ENCODE measurements at places on chromosomes 2 and 18.

- DNase-seq = no peak
These were observed 92.5 kb downstream of the PRPF40A start for GRCh38 chr2:152624805-152625204.

GRCh38 chr18:31450409-31450808 is 2.9 kb downstream of the DSG3 start:
- DNase-seq = no peak

DNA sequence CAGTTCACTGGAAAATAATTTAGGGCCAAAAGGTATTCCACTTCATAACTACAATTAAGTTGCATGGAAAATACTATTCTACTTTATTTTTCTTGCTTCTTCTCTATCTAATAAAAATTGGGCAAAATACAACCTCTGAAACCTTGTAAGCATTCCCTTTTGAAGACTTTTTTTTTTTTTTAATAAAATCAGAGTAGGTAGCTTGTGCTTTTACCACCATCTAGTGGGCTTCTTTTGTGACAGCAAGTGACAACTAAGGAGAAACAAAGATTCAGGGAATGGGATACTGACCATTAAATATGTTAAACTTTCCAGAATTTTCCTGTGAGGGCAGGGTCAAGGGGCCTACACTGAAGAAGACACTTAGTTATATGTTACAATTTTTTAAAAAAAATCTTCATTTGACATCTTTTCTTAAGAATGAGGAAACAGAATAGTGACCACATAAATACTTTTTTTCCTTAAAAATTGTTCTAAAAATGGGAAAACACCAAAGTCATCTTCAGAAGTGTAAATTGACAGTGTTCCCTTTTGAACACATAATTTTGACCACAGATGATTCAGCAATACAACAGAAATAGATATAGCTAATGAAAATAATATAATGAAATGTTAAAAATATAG is 1183.2 kb upstream of the ACVR2A start:
- DNase-seq = no peak

- DNase-seq = no peak
These were observed 80.7 kb upstream of the STON1 start for GRCh38 chr2:48449073-48449840.

Data from stimulated activated CD4-positive, alpha-beta T cell treated with anti-CD3 and anti-CD28 coated beads, Interleukin-4, amount 100 ng/mL, for 4 hours (primary cell).